AG10803 (cell line): ENCODE measurements at places on chromosomes 4 and X.

DNA sequence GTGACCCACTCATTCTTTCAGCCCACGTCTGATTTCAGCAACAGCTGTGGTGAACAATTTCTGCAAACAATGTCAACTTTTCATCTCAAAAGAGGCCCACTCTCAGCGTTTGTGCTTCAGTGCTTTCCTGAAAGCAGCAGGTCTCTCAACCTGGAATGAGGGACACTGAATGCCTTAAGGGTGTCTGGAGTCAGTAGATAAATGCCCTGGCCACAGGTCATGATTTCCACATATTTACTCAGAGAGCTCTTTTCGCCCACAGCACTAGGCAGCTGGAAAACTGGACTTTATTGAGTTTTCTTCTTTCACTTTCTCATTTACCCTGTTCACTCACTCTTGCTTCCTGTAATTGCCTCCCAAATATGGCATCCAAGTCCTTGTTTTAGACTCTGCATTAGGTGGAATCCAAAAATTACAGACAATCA is 52.8 kb downstream of the NPFFR2 start:
- DNase-seq: peak; percentile 1

DNA sequence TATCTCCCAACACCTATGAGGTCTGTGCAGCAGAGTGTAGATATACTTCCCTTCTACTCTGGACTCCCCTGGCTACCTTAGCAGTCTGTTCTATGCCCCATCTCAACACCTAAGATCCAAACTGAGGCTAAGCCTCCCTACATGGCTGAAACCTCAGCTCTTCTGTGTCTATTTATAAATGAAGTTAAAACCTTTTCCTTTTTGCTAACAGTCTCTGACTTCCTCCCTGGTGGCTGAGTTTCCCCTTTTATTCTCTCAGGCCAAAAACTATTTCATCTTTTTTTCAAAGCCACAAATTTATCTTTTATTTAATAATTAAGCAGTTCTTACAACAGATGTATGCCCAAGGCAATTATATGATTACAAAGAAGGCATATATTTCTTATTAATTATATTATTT is 111.8 kb upstream of the STIM2 start:
- DNase-seq: no peak

GRCh38 chrX:69051901-69052300 is 113.4 kb downstream of the PJA1 start:
- DNase-seq: no peak

GRCh38 chr4:8101213-8102075 is 57.2 kb downstream of the ABLIM2 start:
- DNase-seq: peak; percentile 41

DNA sequence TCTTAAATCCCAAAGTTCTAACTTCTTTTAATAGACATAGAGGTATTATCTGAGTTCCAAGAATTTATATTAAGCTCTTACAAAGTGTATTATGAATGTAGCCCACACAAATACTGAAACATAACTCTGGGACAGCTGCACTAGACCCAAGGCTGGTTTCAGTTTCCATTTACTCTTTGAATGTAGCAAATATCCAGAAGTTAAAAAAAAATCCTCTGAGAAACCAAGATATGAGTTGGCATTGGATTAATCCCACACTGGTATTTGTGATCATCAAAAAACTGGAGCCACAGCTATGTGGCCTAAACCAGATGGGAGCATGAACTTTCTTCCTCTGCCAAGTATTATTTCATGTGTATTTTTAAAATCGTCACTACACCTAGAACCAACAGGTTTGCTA is 23.6 kb upstream of the SMPX start:
- DNase-seq: no peak

DNA sequence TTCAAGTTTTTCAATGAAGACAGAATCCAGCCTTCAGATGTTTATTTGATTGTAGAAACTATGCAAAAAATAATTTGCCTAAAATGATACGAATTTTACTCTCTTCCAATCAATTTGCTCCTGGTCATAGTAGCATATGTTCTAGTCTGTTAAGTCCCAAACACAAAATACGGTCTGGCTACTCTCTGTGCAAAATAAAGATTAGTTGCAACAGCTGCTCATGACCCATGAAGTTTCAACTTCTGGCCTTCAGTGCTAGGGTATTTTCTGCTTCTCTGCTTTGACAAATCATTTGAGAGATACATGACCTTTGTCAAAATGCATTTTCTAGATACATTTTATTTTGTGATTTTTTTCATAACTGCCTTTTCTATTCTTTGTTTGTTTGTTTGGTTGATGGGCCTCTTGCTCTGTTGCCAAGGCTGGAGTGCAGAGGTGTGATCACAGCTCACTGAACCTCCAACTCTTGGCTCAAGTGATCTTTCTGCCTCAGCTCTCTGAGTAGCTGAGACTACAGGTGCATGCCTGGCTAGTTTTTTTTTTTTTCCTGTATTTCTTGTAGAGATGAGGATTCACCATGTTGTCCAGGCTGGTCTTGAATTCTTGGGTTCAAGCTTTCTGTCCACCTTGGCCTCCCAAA is 55.2 kb downstream of the TACR3 start:
- no peak for DNase-seq

DNA sequence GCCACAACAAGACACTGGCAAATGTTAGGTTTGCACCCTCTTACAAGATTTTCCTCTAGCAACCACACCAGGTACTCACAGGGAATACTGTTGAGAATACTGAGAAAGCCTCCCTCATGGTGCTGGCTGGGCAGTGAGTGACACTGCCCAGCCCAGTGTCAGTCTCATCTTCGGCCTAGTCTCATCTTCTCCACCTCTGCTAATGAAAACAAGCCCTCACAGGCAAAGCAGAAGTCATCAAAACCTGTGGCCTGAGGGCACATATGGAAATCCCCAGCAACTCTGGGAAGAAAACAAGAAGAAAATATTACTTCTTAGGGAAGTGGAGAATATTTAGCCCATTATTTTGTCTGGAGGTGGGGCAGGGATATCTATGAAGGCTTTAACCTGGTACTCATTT is 7.9 kb upstream of the ADAM29 start:
- DNase-seq: no peak

DNA sequence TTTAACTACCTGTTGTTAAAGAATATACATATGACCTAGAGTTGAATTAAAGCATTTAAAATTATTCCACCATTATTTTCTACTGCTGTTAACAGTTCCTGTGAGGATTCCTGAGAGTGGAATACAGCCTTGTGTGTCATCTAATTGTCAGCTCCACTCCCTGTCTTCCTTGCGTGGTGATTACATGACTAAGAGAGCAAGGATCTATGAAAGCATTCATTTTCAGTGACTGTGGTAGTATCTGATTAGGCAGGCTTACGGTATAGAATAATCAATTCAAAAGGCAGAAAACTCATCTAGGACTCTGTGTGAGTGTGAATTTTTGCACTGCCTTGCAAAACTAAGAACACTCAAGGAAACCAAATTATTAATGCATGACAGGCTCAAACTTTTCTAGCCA is 577.8 kb downstream of the SH3BGRL start:
- DNase-seq: no peak
